ENCODE measurements at places on chromosomes 2 and 18.

GRCh38 chr2:134261398-134262131, 7.7 kb downstream of the MGAT5 start:
- DNase-seq = no peak

- no peak for DNase-seq
These were observed 376.4 kb upstream of the VWC2L start for GRCh38 chr2:214034417-214034816.

GRCh38 chr2:147683380-147683779, 161.4 kb upstream of the ACVR2A start:
- no peak for DNase-seq

- DNase-seq = peak; percentile 44
These were observed 24.4 kb upstream of the RAB31 start for GRCh38 chr18:9683418-9684396.

DNA sequence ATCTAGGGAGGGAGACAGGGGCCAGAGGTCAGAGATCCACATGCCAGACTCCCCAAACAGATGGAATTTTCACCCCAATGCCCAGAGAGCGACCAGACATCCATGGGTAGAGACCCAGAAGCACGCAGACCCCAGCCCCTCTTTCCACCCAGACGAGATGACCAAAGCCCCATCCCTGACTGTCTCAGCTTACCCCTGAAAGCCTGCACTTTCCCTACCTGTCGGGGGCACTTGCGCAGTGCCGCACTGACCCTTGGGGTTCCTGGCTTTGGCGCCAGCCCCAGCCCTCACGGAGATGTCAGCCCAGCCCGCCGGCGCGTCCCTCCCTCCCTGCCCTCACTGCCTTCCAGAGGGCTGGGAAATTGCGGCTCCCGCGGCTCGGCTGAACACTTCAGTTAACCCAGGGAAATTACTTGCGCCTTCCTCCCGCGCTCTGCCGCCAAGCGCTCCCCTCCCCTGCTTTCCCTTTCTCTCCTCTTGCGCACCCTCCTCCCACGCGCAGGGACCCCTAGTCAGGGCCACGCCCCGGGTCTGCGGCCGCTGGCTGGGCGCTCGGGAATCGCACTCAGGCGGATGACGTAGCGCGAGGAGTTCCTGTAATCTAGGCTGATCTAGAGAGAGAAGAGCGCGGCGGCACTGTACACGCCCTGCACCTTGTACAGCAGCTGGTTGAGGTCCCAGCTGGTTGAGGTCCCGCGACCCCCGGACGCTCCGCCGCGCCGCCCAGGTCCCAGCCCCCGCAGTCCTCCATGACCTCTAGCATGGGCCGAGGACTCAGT, 12.0 kb downstream of the ALPG start:
- no peak for DNase-seq

DNA sequence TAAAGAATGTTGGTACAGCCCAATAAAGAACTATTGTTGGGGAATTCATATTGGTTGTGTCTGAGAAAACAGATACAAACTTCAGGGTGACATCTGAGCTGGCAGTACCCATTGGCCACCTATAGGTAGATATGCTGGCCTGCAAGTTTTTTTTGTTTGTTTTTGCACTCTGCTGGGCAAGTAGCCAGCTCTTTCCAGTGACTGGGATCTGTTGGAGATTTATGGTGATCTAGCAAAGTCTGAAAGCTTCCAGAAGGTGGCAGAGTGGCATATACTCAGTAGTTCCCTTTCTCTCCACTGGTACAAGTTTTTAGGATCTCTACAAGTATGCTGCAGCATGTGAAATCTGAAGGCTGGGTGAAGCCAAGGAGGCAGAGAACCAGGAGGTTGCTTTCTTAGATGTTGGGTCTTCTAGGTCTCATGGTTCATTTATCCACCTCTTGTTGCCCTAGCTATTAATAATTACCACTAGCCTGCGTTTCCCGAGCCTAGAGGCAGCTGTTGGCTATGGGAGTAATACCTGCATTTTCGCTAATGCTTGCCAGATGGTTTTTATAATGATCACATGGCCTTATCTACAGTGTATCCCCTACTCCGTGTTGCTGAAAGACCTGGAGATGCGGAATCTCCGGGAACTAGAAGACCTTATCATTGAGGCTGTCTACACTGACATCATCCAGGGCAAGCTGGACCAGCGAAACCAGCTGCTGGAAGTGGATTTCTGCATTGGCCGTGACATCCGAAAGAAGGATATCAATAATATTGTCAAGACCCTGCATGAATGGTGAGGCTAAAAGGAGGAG, 9.5 kb downstream of the COPS7B start:
- DNase-seq = no peak

DNA sequence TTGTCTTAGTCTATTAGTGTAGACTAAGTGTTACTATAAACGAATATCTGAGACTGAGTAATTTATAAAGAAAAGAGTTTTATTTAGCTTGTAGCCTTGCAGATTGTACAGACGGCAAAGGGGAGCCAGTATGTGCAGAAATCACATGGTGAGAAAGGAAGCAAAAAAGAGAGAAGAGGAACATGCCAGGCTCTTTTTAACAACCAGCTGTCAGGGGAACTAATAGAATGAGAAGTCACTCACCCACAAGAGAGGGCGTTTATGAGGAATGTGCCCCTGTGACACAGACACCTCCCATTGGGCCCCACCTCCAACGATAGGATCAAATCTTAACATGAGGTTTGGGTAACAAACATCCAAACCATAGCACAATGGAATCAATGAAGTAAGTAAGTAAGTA, 20.6 kb upstream of the ZNF804A start:
- DNase-seq = no peak

GRCh38 chr2:25954199-25954752, 28.0 kb downstream of the KIF3C start:
- no peak for DNase-seq

DNA sequence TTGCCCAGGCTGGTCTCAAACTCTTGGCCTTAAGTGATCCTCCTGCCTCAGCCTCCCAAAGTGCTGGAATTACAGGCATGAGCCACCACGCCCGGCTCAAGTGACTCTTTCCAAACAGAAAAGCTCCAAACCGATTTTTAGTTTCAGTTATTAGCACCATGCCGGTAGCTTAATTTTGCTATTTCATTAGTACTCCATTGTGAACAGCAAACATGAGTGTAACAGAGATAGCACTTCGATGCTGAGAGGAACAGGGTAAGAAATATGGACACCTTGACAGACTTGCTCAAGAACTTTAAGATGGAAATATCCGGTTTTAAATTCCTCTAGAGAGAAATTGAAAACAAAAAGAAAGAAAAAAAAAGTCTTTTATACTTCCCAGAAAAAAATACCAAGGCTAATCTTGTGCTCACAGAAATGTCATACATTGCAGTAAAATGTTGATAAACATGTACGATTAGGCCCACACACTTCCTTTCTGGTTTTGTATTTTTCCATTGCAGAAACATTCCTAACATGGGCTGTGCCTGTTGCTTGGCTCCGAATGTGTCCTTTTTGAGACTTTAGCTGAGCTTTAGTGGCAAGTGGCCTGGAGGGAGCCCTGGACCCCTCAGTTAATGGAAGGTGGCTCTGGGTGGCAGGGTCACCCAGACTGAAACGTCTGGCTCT, 18.3 kb downstream of the FHL2 start:
- no peak for DNase-seq

DNA sequence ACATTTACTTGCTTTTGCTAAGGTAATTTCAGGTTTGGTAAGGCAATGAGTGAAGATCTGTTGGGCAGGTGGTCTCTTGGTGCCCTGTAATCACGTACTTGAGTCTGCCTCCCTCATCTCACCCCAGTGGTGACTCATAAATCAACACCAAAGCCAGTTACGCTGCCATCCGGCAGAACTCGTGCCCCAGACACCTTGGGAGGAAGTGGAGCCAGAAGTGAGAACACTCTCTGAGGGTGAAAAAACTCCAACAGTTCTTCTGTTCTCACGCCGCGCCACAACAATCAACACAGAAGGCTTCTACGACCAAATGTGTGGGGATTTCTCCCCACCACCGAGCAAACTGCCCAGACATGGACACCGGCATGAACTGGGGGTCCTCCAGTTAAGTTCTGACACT, 206.2 kb downstream of the ARL4C start:
- no peak for DNase-seq

- DNase-seq = no peak
These were observed 54.1 kb downstream of the ETAA1 start for GRCh38 chr2:67451086-67451832.

DNA sequence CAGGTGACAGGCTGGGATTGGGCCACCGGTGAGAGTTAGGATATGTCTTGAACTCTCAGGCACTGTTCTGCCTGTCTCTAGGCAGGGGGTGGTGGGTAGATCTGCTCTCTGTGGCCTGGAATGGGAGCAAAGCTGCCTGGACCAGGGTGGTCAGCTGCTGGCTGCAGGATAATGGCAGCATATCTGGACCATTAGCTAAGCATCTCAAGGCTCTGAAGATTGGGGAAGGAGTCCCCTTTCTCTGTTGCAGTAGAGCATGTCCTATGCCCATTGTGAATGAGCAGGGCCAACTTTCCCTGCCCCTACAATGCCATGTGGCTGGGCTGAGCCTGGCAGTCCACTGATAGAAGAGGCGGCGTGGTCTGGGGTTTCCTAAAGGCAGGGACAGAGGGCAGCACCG, 34.6 kb downstream of the LOXHD1 start:
- DNase-seq = no peak

DNA sequence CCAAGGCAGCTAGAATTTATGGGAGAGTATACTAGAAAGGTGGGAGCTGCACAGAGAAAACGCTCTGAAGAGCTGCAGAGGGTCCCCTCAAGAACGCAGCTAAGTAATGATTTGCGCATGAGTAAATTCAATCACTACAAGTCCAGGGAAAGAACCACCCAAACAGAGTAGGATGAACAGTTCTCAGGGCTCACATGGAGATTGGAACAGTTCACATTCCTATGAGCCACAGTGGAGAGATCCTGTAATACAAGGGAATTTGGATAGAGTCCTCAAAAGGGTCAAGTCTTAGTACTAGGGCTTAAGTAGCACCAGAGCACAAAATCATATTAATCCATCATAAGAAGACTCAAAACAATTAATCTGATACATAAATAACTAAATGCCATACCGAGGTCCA, 12.7 kb downstream of the OLA1 start:
- DNase-seq = no peak

- no peak for DNase-seq
These were observed 19.1 kb upstream of the ARHGAP25 start for GRCh38 chr2:68715353-68716041.

DNA sequence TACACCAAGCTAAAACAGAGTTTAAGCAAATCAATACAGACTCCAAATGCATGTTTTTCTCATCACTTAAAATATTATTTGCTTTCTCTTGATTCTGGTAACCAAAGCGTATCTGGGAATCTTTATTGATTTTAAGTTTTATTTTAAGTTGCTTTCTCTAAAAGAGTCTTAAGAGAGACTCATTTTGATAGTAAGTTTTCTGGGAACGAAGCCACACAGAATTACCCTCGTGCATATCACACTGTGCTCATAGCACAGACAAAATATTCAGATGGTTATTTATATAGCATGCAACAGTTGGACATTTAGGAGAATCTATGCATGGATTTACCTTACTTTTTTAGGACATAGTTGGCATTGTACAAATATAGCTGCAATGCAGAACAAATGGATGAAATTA, 597.5 kb upstream of the NRXN1 start:
- no peak for DNase-seq

DNA sequence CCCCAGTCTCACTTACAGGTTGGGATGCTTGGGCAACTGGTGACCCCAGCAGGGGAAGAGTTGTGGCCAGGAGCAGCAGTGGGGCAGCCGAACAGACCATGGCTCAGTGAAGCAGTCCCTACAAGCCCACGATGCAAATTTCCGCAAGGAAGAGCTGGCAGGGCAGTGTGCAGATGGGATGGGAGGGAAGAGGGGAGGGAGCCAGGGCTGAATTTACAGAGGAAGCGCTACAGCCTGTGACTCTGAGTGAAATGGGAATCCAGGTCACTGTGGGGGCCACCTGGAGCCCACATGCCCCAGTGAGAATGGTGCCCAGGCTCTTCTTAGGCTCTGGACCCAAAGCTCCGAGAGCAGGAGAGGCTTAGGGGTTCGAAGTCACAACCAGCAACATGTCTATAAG, 27.0 kb upstream of the SELENOI start:
- no peak for DNase-seq

GRCh38 chr2:8529706-8530277, 152.1 kb upstream of the ID2 start:
- no peak for DNase-seq

- DNase-seq = no peak
These were observed 627.4 kb downstream of the FBXO15 start for GRCh38 chr18:73520229-73520628.

DNA sequence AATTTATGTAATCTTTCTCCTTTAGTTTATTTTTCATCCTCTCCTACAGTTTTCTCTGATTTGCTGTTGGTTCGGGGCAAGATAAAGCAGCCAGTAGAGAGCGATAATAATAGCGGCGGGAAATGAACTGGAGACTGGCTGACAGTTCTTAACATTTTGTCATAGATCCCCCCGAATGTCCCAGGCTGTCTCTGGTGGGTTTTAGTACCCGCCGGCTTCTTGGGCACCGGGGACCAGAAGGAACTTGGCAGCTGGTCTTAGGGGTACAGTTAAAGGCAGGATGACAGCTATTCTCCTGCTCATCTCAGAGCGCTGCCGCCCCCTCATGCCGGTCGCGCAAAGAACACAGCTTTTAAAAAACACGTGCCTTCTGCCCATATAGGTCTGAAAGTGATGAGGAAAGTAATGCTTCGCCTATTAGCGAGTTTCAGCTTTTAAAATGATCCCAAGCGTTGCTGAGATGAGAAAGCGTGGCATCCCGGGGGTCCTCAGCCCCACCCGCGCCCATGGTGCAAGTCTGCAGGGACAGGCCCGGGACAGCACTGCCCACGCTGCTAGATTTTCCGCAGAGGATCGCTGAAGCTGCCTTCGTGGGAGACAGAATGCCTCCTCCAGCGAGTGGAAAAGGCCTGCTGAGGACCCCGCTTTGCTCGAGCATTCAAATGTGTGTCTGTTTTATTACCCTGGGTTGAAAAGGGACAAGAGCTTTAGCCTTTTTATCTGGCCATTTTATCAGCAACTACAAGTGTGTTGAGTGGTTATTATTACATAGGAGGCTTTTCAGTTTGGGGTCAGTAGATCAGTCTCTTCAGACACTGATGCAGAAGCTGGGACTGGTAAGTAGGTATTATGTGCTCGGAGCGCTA, 3.8 kb downstream of the ONECUT2 start:
- DNase-seq = no peak

DNA sequence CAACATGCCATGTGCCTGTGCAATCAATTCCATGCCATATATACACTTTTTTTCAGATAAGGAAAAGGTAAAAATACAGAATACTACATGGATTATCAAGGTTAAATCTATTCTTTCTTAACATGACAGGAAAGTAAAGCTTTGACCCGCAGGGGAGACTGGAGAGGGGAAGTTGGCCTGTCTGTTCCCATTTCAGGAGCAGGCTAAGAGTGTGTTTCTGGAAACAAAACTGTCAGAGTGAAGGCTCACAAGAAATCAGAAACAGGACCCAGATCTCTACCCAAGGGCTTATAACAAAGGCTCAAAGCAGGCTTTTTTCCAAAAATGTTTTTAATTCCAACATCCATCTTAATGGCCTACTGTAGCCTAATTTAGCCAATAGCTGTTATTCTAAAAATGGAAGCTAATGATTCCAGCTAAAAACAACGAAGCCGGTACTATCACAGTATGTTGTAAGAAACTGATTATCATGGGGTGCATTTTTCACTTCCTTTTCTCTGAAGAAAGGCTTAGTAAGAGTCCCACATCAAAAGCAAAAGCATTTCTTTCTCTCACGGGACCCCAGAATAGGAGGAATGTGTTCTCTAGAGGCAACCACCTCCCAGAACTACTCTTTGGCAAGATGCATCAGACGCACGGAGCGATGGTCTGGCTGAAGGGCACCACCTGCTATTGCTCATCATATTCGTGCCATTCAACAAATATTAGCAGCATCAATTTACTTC, 41.4 kb downstream of the FECH start:
- DNase-seq = no peak
